Stomach (tissue), 19 donors: ENCODE measurements at places on chromosomes 13 and 19. TPM values are rescaled to one million over a fixed set of nuclear protein-coding genes. Genes with fewer than 3 reads are reported as not detected.

- no peak for DNase-seq
These were observed 114.6 kb upstream of the VSTM2B start for GRCh38 chr19:29411113-29411581.

- no peak for DNase-seq
These were observed 985.4 kb downstream of the DIAPH3 start for GRCh38 chr13:59178344-59178743.

- DNase-seq: no peak
These were observed 192.7 kb upstream of the MIR17HG start for GRCh38 chr13:91154558-91155353.

DNA sequence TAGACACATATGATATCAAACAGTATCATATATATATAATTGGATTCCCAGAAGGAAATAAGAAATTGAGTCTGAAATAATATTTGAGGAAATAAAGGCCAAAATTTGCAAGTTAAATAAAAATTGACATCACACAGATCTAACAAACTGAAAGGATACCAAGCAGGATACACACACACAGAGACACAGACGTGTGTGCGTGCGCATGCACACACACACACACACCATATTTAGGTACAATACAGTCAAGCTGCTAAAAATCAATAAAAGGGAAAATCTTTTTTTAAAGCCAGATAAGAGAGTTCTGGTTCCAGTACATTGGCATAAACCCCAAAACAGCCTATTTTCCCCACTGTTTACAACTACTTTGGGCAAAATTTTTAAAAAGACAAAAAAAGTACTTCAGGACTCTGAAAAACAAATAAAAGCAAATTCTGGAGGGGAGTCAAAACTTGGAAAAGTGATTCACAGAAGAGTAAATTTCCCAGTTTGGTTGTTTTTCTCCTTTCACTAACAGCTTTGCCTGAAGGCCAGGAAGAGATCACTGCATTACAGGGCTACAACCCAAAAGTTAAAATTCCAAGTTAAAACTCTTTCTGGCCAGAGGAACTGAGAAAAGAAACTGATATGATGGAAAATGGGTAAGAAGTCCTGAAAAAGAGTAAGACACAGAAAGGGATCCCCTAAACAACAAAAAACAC lies 16.2 kb downstream of the MYCBP2 start:
- no peak for DNase-seq

GRCh38 chr19:54081032-54081431 lies at the start of gene TARM1:
Gene TARM1, minus strand, starts transcription at chr19:54081365. Its CDS starts 25 bp downstream, at chr19:54081340.
- no peak for DNase-seq

The PABPC3 gene
- not detected for polyA plus RNA-seq

The C19orf81 gene
- polyA plus RNA-seq: not detected

The PCDH9 gene
- 0.40 TPM for polyA plus RNA-seq
